Stimulated activated naive CD4-positive, alpha-beta T cell treated with Interleukin-2 at 50 U/mL for 16 hours (primary cell): ENCODE measurements at places on chromosomes 12 and 14.

DNA sequence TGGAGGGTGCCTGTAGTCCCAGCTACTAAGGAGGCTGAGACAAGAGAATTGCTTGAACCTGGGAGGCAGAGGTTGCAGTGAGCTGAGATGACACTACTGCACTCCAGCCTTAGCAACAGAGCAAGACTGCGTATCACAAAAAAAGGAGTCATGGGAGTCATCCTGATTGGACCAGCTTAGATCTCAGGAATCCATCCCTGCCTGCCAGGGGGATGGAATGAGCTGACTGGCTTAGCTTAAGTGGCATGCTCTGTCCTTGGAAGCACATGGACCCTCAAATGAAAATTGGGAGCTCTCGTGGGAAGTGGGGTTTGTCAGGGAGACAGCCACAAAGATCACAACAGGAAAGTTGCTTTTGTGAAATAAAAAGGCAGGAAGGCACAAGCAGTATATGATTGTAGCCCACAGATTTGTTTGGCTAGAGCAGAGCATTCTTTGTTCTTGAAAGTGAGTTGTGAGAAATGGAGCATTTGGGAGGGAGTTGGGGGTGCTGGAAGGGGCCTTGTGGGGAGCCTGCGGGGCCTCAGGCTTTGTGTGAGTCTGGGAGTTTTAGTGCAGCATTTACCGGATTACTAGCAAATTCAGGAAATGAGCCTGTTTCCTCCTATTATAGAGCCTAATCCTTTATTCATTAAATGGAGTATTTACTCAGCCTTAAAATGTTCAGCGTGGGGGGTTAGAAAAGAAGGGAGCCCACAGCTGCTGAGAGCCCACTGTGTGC lies 30.7 kb downstream of the DGLUCY start:
- no peak for DNase-seq

DNA sequence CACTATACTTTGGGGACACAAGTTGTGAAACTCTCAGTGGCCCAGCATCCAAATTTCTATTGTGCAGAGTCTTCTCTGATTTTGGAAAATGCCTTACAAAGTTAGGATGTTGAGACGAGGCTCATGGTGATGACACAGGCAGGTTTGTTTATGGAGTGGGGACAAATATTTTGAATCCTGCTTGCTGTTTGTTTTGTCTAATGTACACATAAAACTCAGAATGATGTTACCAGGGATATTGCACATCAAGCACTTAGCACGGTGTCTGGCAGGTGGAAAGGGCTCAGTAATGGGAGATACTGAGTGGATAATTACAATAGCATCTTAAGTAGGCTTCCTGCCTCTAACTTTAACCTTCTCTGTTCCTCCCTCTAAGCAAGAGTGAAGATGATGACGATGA lies 628.9 kb upstream of the TBX3 start:
- DNase-seq: no peak

DNA sequence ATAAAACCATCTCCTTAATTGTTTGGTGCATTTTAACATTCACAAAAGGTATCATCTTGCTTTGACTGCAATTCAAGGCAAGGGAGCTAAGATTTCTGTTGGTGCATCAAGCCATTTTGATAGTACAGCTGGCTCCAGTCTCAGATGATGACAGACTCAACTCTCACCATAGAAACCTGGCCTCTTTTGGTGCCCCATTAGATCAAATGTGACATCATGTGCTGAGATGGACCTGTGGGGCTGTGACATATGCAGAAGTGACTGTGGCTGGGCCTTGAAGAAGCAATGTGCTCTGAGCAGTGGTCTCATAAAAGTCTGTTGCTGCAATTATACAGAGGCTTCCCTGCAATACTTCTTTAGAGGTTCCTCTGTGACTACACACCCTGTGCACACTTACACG lies 88.4 kb downstream of the SLC2A13 start:
- no peak for DNase-seq

DNA sequence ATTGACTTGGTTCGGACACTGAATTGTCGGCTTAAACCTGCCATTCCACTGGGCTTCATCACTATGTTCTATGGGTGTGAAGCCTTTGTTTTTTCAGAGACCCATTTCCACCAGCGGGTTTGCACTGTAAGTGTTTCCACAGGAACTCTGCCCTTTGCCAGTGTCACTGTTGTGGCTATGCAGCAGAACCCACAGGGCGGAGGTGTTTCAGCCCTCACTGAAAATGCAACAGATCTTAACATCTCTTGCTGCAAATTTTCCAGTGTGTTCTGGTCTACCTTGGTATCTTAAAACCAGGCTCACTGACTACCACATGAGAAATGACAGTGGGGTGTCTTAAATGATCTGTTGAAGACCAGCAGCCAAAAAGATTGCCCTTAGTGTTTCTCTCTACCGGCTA lies 21.1 kb downstream of the PRKCH start:
- peak; percentile 82 for DNase-seq

GRCh38 chr14:102875652-102876051 lies 46.8 kb upstream of the AMN start:
- DNase-seq: no peak

- no peak for DNase-seq
Measured at GRCh38 chr14:32702088-32702487, 236.6 kb upstream of the NPAS3 start.

- peak; percentile 13 for DNase-seq
Measured at GRCh38 chr12:14256121-14256520, 109.4 kb upstream of the ATF7IP start.

- no peak for DNase-seq
Measured at GRCh38 chr12:101019667-101020066, 190.4 kb downstream of the SLC5A8 start.

DNA sequence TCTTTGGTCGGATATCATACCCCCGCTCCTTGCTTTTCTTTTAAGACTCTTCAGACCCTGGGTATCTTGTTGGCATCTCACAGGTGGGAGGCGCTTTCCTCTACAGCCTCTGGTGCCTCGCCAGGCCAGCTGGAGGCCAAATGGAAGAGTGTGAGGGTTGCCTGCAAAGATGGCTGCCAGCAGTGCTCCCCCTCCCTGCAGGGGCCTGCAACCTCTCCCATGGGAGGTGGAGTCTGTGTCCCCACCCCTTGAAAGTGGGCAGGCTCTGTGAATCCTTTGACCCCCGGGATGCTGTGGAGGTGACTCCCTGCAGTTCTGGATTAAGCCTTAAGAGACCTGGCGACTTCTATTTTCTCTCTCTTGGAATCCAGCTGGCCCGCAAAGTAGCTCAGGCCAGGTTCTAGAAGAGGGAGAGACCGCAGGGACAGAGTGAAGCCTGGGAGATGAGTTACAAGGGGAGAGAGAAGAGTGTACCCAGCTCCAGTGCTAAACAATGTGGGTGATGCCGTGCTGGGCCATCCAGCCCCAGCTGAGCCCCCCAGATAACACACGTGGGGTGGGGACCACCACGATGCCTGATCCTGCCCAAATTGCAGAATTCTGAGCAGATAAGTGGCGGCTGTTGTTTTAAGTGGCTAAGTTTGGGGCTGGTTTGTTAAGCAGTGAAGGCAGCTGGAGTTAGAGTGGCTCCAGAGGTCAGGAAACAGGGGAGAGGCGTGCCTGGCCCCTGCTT lies 37.9 kb upstream of the NCOR2 start:
- no peak for DNase-seq

DNA sequence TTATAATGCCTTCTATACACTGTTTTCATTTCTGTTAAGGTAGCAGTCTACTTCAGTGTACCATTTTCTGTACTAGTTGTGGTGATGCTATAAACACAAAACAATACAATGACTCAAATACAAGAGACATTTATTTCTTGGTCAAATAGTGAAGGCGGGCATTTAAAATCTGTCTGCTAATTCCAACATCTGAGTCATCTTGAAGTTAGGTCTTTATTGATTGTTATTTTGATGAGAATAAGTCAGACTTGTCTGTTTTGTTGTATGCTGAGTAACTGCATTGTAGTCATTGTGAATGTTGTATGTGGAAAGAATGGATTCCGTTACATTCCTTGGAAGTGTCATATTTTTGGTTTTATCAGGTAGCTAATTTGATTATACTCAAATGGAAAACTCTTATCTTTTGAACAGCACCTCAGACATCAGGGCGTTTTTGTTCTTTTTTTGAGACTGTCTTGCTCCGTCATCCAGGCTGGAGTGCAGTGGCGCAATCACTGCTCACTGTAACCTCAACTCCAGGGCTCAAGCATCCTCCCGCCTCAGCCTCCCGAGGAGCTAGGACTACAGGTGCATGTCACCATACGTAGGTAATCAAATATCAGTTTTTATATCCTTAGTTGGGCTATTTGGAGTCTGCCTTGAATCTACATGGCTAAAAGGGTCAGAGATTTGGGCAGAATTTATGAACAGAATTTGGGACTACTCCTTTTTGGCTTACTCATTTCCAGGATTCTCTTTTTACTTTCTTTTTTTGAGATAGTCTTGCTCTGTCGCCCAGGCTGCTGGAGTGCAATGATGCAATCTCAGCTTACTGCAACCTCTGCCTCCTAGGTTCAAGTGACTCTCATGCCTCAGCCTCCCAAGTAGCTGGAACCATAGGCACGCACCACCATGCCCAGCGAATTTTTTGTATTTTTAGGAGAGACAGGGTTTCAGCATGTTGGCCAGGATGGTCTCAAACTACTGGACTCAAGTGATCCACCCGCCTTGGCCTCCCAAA lies 56.8 kb downstream of the PAPLN start:
- DNase-seq: no peak

GRCh38 chr12:105418821-105419291 lies 88.4 kb downstream of the C12orf75 start:
- no peak for DNase-seq

DNA sequence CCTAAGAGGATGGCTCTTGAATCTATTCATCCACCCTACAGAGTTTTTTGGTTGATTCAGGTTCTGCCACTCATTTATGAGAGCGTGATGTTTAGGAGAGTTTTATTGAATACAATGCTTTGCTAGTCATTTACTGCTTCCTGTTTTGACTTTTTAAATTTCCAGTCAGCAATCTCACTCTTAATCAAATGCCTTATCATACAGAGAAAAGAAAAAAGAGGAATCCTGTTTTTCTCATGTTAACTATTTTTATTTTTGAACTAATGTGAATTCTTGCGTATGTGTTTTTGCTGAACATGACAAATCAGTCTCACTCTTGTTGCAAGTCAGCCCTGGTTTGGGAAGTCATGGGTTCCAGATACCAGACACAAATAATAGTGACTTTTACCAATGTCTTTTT lies 22.1 kb upstream of the LGMN start:
- DNase-seq: no peak

- DNase-seq: no peak
Measured at GRCh38 chr14:55190906-55191202, 531 bp downstream of the DLGAP5 start.

GRCh38 chr12:91811481-91812287 lies 334.0 kb downstream of the BTG1 start:
- DNase-seq: peak; percentile 59
